Right lobe of liver (tissue), 6 donors: ENCODE measurements at places on chromosomes 7 and 10.

- no peak for DNase-seq
Observed at GRCh38 chr7:90201500-90202195, 9.9 kb upstream of the STEAP2 start.

DNA sequence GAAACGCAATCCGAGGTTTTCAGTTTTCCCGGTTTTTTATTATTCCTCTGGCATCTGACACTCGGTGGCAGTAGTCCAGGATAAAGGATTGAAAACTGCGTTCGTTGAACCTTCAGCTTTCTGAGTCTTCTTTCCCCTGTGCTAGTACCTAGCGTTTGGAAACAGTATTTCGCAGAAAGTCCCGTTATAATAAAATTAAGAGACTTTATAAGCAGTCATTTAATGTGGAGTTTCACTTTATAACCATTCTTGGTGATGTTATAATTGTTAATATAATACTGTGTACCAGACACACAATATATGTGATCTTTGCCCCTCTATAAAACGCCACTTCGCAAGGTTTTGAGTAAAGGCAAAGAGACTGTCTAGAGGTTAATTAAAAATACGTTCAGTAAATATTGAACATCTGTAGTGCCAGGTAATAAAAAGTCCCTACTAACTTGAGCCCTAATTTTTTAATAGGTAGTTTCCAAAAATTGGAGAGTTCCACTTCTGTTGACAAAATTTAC, 874 bp downstream of the CISD1 start:
- no peak for DNase-seq

DNA sequence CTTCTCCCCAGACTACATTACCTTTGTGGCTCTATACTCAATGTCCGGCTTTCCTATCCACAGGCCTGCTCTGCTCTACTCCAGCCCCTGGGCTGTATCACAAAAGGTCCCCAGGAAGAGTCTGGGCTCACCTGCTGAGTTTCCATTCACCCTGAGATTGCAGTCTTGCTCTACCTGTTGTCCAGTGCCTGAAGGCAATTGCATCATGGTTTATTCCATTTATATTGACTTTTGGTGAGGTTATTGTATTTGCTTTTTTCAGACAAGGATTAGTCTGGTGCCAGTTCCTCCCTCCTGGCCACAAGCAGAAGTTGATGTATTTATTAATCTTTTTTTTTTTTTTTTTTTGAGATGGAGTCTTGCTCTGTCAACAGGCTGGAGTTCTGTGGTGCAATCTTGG, 273.1 kb downstream of the XPNPEP1 start:
- DNase-seq, result no peak

DNA sequence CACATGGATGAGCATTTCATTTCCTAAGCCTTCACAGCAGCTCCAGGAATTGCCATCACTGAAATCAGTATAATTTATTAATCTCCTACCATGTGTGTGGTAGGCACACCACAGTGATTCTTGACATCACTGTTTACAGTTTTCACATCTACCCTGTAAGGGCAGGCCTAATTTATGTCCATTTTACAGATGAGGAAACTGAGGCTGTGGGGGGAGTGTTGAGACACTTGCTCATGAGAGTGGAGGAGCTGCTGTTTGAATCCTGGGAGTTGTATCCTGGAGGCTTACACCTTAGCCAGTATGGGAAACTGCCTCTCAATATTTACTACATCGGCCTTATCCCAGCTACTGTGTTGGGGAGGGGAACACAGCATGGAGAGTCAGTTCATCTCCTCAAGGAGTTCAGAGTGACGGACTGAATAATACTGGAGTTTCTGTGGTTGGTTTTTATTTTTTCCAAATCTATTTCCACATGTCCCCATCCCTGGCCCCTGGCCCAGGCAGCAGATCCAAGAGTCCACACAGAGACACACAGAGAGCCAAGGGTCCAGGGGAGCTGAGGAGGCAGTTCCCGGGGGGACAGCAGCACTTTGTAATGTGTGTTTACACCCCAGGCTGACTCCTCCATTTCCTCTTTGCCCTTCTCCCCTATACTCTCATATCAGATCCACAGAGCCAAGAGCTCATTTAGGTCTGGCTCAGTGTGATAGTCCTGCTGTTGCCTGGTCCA, 13.2 kb downstream of the UBTD1 start:
- DNase-seq, result no peak

DNA sequence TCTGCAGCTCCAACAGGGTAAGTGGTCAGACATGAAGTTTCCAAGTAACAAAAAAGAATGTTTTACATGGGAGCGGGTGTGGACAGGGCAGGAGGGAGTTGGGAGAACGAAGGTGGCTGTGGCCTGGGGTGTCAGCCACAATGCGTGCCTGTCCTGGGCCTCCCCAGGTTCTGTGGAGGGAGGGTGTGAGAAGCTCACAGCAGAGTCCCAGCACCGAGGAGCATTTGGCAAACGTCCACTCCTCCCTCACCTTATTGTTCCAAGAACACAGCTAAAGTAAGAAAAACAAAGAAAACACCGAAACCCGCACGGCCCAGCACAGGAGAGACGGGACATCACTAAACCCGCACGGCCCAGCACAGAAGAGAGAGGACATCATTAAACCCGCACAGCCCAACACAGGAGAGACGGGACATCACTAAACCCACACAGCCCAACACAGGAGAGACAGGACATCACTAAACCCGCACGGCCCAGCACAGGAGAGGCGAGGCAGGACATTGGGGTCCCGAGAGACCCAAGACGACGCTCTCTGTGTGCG, 226.4 kb downstream of the MAD1L1 start:
- DNase-seq, result peak; percentile 29

DNA sequence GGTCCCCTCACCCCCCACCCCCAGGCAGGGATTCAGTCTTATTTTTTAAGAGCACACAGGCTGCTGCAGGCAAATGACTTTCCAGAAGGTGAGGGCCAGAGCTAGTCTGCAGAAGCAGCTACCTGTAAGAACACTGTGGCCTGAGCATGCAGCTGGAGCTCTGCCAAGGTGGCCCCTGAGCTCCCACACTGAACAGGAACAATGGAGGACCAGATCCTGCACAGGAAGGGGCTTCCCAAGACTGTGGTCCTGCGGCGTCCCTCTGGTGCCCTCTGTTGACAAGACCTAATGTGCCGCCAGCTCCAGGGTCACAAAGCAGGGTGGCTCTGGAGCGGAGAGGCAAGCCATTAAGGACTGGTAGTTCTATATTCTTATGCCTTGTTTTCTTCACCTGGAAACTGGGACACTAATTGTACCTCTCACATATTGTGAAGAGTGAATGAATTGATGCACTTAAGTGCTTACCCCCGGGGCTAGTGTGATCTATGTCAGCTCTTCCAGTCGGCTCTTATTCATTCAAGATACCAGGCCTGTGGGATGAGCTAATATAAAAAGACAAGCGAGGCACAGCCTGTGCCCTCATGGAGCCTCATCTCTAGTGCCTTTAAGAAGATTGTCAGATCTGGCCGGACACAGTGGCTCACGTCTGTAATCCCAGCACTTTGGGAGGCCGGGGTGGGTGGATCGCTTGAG, 8.0 kb upstream of the BEND7 start:
- DNase-seq, result peak; percentile 60

DNA sequence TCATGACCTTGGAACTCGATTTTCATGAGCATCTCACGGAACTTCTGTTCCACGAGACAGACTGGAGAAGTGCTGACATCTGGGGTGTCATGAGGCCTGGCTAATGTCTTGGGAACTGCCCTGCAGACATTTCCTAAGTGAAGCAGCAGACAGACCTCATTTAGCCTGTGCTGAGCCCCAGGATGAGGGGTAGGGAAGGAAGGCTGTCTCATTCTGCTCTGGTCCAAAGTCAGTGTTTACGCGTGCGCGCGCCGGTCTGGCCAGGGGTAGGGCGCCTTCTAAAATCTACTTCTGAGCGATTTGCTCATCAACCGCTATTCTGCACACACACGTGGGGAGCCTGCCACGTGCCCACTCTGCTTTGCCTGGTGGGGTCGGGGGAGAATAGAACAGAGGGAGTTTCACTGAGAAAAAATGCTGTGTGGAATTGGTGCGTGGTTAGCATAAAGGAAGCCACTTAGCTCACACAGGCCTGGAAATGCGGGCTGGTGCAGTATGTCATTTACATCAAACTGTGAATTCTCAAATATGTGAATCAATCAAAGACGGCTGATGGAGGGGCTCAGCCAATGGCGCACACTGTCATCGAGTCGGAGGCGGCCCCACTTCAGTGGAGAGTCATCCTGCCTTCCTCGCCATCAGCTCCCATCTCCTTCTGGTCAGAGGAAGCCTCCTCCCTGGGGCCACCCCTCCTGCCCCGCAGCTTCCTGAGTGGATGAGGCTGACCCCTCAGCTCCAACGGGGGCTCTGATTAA, 335.1 kb downstream of the ADARB2 start:
- DNase-seq, result peak; percentile 33

- no peak for DNase-seq
Observed at GRCh38 chr10:11176746-11177145, 159.1 kb downstream of the CELF2 start.

- DNase-seq, result no peak
Observed at GRCh38 chr7:156898938-156899337, 6.0 kb upstream of the LMBR1 start.
